ENCODE measurements at places on chromosomes 5 and 9.

GRCh38 chr9:116942593-116943061, 255.5 kb downstream of the TRIM32 start:
- DNase-seq, result no peak

GRCh38 chr5:9495121-9495520, 50.8 kb downstream of the SEMA5A start:
- DNase-seq, result no peak

GRCh38 chr9:128877852-128878251, 3.9 kb downstream of the KYAT1 start:
- DNase-seq, result no peak

DNA sequence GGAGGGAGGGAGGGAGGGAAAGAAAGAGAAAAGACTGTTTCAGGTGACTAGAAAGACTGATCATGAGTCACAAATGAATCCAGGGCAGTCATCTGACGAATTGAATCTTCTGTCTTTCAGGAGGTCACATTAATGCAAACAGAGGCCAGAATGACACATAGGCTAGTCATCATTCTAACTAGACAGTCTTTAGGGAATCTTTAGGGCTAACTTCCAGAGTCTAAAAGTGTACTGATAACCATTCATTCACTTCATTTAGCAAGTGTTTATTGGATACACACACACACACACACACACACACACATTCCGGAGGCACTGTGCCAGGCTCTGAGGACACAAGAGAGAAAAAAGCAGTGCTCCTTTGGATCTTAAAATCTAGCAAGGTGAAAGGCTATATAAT, 156.7 kb downstream of the EBF1 start:
- DNase-seq, result peak; percentile 51
